ENCODE measurements at places on chromosomes 12 and 14.

DNA sequence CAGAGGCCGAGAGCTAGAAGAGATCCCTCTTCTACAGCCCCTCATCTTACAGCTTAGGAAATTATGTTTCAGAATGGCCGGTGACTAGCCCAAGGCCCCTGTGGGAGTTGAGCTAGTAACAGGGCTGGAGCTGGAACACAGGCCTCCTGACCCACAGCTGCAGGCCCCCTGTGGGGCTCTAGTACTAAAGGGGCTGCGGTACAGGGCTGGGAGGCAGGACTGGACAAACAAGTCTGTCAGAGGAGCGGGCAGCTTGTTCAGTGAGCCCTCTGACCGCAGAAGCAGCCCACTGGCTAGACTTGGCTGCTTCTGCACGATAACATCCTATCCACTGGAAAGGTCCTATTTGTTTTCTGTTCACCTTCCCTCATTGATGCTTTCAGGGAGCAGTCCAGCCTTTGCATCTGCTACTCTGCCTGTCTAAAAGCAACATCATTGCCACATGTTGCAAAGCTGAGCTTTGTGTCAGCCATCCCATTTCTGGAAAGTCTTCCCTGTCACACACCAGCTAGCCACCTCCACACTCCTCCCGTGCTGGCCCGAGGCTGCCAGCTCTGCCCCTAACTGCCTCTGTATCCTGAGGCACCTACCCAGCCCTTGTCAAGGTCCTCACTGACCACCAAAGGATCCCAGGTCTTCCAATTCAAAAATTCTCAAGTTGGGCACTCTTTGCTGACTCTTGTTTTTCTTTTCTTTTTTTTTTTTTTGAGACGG is 10.2 kb downstream of the PSMC1 start:
- no peak for DNase-seq

GRCh38 chr12:2013086-2013485 is 8.8 kb upstream of the DCP1B start:
- no peak for DNase-seq

DNA sequence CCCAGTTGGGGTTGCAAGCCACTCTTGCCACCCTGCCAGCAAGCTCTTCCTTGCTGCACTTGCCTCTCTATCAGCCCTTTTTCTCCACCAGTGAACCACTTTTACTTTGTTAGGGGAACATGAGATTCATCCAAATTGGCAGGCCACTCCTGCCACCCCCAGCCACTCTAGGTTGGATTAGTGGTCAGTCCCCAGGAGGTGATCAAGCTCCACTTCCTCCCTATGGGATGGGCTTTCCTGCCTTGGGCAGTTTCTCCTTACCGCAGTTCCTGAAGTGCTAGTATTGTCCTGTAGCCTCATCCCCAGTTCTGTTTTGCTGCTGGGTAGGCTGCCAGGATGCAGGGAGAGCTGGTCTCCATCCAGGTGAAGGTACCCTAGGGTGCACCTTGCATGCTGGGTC is 104.5 kb downstream of the ALG10 start:
- no peak for DNase-seq

DNA sequence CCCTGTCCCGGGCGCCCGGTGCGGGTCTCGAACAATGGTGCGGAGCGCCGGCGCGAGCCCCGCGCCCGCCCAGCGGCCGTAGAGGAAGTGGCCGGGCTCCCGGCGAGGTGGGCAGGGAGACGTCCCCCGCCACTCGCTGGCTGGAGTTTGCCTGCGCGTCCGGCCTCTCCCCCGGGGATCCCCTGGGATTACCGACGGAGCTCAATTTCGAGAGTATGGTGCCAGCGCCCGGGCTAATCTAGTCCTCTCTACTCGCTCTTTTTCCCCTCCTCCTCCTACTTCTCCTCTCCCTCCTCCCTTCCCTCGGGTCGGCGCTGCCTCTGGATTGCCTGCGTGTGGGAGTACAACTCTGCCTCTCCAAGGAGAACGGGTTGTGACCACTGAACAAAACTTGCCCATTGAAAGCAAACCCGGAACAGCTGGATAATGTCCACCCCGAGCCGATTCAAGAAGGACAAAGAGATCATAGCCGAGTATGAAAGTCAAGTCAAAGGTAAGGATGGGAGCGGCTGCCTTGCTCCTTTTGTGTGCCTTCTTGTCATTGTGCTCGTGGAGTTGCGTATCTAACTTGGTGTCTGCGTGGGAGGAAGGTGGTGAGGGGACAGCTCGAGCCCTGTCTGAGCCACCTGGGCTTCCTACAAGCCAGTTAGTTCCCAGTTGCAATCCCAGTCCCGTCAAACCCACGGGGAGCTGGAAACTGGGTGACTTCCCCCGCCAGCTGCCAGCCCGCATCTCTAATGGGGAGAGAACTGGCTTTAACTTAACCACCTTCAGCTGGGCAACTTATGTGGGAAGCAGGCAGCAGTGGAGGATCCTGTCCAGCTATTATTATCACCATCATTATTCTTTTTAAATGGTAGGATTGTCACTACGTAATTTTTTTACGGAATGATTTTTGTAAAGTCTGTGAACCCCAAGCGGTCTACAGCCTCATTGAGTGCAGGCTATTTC is at the start of gene SRGAP1:
TSS of gene SRGAP1 (plus strand) at position 310 of the 951 bp plus-strand sequence. CDS start at position 427, 117 bp downstream.
- DNase-seq, result peak; percentile 45

DNA sequence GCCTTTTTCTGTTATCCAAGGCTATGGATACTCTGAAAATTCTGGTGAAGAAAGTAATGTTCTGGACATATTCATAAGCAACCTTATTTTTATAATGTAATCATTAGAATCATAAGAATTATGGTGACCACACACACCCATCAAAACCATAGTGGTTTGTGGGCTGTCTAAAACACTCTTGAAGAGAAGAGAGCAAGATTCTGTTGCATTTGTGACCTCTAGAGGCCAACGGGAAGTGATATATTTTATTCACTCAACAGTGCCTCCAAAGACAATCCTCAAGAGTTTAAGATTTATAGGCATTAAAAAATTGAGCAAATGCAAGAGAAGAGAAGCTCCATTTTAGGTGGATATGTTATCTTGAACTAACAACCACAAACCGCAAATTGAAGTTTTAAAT is 68.5 kb upstream of the LGR5 start:
- no peak for DNase-seq

DNA sequence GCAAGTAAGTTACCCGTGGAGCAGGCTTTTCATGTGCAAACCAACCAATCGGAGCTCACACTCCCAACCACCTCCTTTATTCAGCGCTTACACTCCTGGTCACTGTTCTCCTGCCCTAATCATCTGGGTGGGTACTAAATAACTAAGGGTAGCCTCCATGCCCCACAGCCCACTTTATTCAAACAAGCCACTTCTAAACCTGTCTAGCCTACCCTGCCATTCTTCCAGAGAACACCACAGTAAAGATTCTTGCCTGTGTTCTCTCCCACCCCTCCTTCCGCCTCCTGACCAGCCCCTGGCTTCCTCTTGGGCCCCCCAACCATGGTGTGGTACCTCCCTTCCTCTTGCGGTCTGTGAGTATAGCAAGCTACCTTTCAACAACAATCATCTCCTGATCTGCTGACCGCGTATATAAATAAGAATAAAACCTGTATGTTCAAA is 581.9 kb downstream of the VRK1 start:
- no peak for DNase-seq

DNA sequence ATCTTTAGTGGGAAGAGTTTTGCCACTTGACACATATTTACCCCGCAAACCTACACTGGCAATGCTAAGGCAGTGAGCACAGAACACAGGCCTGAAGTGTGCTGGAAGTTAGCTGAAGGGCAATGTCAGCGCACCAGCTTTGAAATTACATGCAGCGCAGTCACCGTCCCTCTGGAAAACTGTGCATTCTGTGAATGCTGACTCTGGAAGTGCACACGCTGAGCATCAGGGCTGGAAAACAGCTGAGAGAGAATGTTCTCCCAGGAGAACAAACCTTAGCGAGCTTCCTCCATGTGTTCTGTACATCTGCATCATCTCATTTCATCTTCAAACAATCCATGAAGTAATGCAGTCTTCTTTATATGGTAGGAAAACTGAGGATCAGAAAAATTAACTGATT is 448.2 kb downstream of the NRXN3 start:
- DNase-seq, result no peak

DNA sequence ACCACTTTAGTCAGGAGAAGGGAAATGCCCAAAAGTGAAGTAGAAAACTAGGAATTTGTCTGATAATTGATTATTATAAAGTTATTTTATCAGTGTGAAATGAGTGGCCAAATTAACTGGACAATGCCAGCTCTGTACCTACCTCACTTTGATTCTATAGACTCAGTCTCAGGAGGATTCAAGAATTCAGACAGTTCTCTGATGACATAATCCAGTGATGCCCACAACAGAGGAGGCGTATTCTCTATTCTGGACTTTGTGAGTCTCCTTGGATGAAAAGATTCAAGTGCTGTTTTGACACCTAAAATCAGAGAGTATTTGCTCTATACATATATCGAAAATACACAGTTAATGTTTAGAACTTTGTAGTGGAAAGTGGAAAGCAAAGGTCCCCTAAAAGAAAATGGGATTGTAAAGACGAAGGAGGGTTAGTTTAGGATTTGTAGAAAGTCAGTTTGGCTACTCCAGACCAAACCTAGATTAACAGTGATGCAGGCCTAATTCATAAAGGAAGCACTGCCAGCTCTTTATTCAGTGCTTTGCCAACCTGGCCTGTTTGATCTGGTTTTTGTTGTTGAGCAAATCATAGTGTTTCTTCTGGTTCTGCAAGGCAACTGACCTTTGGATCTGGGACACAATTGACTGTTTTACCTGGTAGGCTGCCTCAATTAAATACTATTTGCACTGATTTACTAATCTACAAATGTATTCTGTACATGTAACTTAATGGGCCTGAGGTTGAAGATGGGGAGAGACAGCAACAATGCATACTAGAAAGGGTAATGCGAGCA is 67.4 kb downstream of the DAD1 start:
- DNase-seq, result no peak

GRCh38 chr12:67681105-67681778 is 32.7 kb downstream of the DYRK2 start:
- no peak for DNase-seq

DNA sequence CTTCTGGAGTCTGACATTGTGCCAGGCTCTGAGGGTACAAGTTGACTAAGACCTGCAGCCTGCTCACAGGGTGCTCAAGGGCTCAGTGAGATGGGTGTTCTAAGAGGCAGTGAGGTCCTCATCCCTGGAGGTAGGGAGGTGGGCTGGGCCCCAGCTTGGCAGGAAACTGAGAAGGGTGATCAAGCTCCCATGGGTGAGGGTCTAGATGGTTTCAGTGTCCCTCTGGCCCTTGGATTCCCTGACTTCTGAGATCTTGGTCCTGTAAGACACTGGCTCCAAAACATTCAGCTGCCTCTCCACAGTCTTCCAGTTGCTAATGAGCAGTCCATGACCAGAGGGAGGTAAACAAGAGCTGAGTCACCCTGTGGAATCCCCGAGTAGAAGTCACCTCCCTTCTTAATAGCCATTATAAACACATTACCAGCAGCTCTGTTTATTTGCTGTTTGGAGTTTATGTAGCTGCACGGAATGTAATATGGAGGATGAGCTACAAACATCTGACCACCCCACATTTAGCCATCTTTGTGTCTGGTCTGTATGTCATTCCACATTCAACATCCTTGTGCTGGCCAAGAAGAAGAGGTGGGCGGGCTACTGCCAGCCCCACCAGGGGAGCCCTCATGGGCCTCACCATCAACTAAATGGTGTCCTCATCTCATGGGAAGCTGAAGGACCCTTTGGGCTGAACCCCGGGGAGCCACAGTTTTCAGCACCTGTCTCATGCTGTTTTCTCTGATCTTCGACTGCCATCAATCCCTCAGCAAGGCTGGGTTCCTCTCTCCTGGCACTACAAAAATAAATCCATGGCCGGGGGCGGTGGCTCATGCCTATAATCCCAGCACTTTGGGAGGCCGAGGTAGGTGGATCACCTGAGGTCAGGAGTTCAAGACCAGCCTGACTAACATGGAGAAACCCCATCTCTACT is 37.2 kb upstream of the BDKRB2 start:
- DNase-seq, result no peak

DNA sequence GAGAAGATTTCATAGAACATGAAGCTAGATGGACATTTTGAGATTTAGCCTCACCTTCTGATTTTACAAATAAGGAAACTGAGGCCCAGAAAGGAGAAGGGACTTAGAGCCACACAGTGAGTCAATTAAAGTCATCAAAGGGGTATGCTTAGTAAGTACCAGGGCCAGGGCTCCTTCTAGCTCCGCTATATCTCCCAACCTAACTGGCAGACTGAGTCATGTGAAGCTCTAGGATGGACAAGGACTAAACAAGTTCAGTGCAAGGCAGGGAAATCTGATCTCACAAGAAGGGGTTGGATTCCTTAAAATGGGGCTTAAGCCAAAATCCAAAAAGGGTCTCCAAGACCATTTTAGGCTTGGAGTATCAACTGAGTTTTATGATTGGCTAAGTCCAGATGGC is 215.8 kb downstream of the PHLDA1 start:
- DNase-seq, result no peak

DNA sequence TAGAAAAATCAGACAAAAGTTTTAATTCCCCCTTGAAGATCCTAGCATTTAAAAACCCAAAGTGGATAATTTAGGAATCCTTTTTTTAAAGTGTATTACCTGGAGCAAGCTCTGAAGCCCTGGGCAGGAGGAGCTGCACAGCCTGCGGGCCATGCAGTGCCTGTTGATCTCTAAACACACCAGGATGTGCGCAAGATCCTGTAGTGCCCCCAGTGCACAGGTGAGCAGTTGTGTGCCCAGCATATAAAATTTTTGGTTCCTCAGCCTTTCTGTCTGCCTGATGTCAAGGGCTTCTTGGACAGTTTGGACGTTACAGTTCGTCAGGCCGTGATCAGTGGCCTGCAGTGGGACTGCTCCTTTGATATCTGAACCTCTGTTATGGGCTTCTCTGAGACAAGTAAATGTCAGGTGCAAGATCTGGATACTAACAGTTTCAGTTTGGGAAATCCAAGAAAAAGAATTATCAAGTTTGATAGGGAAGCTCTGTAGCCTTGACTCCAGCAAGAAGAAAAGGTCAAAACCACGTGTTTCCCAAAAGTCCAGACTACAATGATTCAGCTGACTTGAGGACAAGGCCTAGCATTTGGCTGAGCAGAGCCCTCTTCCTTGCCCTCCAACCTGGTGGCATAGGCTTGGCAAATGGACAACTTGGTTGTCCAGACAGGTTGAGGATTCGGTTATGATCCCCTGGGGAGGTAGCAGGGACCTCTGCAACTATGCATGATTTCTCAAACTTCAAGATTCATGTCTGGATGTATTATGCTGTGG is 1.0 kb downstream of the ATXN7L3B start:
- DNase-seq, result no peak

GRCh38 chr12:75549989-75550388 is 38.6 kb upstream of the KRR1 start:
- DNase-seq, result no peak

- no peak for DNase-seq
Observed at GRCh38 chr14:68777644-68778043, 15.2 kb downstream of the ZFP36L1 start.
